Mesothelial cell of epicardium (in vitro differentiated cells): ENCODE measurements at places on chromosomes 6 and 20. TPM values are rescaled to one million over a fixed set of nuclear protein-coding genes. Genes with fewer than 3 reads are reported as not detected.
A peak's percentile ranks its signal among the peaks of the same experiment; 100 is the strongest.

The TBXT gene
- total RNA-seq, result not detected in 3 replicates

The POM121L2 gene
- 0.07 TPM in 1 of 3 replicates, not detected in the others for total RNA-seq

The CYP24A1 gene
- total RNA-seq, result 21.3 to 25.3 TPM (median 23.6 TPM) in 3 replicates

The TTK gene
- 12.0 to 13.5 TPM (median 12.1 TPM) in 3 replicates for total RNA-seq

The SEMG1 gene
- not detected in 3 replicates for total RNA-seq

The ZNF512B gene
- total RNA-seq, result 60.0 to 62.0 TPM (median 61.0 TPM) in 3 replicates

The FAM217A gene
- total RNA-seq, result not detected in 3 replicates

DNA sequence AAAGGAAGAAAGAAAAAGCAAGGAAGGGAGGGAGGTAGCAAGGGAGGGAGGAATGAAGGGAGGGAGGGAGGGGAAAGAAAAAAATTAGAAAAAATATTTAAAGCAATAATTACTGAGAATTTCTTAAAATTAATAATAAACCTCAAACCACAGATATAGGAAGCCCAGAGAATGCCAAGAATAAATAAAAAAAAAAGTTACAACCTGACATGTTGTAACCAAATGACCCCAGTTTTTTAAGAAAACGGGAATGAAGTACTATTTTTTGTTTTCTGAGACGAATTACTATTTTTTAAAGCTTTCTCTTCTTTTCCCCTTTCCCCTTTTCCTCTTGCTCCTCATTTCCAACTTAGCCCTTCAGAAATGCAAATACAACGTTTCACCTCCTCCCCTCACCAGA is 16.7 kb downstream of the SLC17A1 start:
- H3K4me1 ChIP-seq, result no peaks in the 10 kb centered on the region
- no peak overlapping the region for H3K27ac ChIP-seq
- DNase-seq, result no peak
- H3K27me3 ChIP-seq, result peaks cover 24% of the 10 kb centered on the region
- H3K4me3 ChIP-seq, result no peak overlapping the region
- H3K36me3 ChIP-seq, result no peaks in the 10 kb centered on the region

- H3K4me3 ChIP-seq, result no peak overlapping the region
- peaks cover 46% of the 10 kb centered on the region for H3K4me1 ChIP-seq
- no peak overlapping the region for H3K27ac ChIP-seq
Observed at GRCh38 chr6:41464019-41464418, 82.2 kb upstream of the FOXP4 start.

The CCN6 gene
- total RNA-seq, result not detected in 3 replicates

DNA sequence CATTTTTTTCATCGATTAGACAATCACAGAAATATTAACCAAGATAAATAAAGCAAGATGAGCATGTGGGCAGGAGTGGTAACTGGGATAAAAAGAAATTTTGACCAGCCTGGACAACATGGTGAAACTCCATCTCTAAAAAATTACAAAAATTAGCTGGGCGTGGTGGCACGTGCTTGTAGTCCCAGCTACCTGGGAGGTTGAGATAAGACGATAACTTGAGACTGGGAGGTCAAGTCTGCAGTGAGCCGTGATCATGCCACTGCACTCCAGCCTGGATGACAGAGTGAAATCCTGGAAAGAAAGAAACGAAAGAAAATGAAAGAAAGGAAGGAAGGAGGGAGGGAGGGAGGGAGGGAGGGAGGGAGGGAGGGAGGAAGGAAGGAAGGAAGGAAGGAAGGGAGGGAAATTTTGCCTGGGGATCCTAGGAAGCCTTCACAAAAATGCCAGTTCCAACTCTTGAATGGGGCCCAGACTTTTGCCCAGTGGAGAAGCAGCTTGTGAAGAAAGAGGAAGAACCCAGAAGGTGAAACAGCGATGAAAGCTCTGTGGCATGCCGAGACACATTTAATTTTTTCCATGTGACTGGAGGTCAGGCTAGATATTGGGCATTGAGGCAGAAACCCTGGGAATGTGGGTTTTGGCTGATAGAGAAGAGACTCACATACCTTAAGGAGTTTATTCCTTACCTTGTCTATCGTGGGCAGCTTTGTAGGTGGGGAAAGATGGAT is 20.3 kb downstream of the CCDC170 start:
- no peaks in the 10 kb centered on the region for H3K27me3 ChIP-seq
- no peaks in the 10 kb centered on the region for H3K4me1 ChIP-seq

DNA sequence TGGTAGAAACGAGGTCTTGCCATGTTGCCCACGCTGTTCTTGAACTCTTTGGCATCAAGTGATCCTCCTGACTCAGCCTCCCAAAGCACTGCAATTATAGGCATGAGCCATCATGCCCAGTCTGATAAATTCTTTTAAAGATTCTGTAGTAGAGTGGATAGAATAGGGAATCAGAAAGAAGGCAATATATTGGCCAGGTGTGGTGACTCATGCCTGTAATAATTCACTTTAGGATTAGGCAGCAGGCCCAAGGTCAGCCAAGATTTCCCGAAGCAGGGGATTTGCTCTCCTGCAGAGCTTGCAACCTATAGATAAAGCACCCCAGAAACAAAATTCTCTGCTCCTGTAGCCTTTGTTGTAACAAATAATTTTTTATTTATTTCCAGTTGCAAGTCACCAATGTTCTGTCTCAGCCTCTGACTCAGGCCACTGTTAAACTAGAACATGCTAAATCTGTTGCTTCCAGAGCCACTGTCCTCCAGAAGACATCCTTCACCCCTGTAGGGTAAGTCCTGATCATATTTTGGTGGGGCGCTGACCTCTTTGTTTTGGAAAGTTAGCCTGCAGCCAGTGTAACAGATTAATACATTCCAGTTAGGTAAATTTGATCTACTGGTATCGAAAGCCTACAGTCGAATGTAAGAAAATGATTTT is 30.4 kb upstream of the MROH8 start:
- no peak for DNase-seq
- H3K27me3 ChIP-seq, result no peaks in the 10 kb centered on the region
- peaks cover 2% of the 10 kb centered on the region for H3K4me1 ChIP-seq
- H3K4me3 ChIP-seq, result no peak overlapping the region
- peaks cover 44% of the 10 kb centered on the region for H3K36me3 ChIP-seq

DNA sequence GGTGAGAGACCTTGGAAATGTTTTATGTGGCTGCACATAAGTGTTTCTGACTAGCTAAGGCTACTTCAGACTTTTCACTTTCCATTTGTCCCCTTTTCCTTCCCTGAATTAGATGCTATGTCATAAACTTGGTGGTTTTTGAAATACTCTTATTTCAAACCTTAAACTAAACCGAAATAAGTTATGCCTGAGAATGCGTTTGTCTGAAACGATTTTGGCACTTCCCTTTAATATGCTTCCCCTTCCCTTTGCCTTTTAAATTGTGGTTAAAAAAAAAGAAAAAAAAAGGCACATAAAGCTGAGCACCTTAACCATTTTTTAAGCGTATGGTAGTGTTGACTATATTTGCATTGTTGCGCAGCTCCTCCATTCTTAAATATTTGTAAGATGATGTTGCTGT is 14.3 kb downstream of the ZNF451 start:
- no peak overlapping the region for H3K27ac ChIP-seq
- no peak overlapping the region for H3K4me3 ChIP-seq
- peaks cover 56% of the 10 kb centered on the region for H3K36me3 ChIP-seq
- H3K27me3 ChIP-seq, result no peaks in the 10 kb centered on the region
- no peaks in the 10 kb centered on the region for H3K4me1 ChIP-seq

DNA sequence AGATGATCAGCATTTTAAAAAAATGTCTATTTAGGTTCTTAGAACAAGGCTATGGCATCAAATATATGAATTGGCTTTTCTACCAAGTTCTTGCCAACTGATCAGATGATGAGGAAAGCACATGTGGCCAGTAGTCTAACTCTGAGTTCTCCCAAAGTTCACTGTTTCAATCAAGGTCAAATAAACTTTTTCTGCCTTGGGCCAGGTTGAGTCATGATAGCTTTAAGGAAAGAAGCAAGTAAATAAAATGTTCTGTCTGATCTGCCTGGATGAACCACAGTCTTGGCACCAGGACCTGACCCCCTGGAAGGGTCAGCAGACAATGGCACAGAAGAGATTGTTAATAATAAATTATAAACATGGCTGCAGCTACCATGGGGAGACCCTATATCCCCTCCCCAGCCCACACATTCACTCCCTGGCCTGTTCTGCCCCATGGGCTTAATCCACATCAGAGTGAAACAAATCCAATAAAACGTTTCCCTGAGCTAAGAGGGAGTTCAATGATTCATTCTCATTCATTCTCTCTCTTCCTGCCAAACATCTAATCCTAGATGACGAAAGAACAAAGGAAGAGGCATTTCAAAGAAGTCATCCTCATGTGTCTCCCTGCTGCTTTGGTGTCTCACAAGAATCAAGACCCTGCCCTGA is 661.6 kb downstream of the DHX35 start:
- DNase-seq, result no peak
- no peaks in the 10 kb centered on the region for H3K36me3 ChIP-seq
- H3K27ac ChIP-seq, result no peak overlapping the region
- H3K27me3 ChIP-seq, result peaks cover 2% of the 10 kb centered on the region
- no peak overlapping the region for H3K4me3 ChIP-seq

GRCh38 chr6:144149558-144149893 is 791 bp upstream of the STX11 start:
- H3K27ac ChIP-seq, result peak overlapping the region; percentile 7
- no peak for DNase-seq
- H3K27me3 ChIP-seq, result peaks cover 51% of the 10 kb centered on the region
- peak overlapping the region; percentile 83 for H3K4me3 ChIP-seq
- peaks cover 13% of the 10 kb centered on the region for H3K4me1 ChIP-seq

DNA sequence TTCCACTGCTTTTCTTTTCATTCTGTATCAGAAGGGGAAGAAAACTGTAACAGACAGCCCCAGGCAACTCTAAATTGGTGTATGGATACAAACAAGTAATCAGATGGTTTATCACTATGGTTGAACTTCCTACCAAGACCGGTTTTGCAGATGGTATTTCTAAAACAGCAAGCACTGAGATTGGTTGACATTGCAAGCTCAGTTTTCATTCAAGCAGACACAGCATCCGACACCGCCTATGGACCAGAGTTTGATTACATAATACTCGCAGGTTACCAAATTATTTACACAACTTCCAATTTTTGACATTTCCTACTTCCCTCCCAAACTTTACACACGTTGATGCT is 209.9 kb downstream of the ALDH8A1 start:
- peak overlapping the region; percentile 87 for H3K27ac ChIP-seq
- no peaks in the 10 kb centered on the region for H3K27me3 ChIP-seq
- no peaks in the 10 kb centered on the region for H3K36me3 ChIP-seq
- peaks cover 64% of the 10 kb centered on the region for H3K4me1 ChIP-seq
- no peak for DNase-seq

DNA sequence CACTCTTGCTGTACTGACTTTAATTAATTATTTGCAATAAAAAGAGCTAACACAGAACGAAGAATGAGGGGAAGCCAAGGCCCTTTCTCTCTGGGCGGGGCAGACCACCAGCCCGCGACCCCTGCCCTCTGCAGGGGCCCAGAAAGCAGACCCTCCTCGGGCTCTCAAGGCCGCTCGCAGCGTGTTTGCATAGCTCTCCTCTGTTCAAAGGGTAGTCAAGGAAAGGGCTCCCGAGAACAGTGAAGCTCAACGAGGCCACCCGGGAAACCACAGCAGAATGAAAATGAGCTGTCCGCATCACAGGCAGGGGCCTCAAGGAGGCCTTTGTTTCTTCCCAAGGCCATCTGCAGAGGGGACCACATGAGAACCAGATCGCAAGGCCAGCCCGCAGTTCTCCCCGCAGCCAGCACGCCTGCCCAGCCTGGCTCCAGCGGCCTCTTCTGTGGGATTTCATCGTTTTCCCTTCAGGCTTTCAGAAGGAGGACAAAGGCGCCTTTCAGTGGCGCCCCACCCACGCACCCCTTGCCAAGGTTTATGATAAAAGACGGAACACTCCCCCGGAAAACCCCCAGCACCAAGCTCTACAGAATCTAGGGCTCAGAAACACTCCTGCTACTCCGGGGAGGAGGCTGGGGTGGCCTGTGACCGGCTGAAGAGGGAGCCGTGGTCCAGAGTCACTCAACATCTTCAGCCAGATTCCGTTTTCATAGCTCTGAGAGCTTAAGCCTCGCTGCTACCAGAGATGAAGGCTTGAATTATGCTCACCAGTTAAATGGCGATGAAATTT is 25.3 kb downstream of the ACSS1 start:
- DNase-seq, result no peak
- H3K27ac ChIP-seq, result peak overlapping the region; percentile 71
- H3K4me3 ChIP-seq, result no peak overlapping the region
- H3K4me1 ChIP-seq, result peaks cover 50% of the 10 kb centered on the region
- peaks cover 12% of the 10 kb centered on the region for H3K27me3 ChIP-seq

GRCh38 chr6:136566007-136566487 is 15.8 kb upstream of the MAP7 start:
- no peak overlapping the region for H3K4me3 ChIP-seq
- no peak for DNase-seq
- peaks cover 20% of the 10 kb centered on the region for H3K36me3 ChIP-seq
- H3K27me3 ChIP-seq, result no peaks in the 10 kb centered on the region
- H3K4me1 ChIP-seq, result peaks cover 8% of the 10 kb centered on the region
- no peak overlapping the region for H3K27ac ChIP-seq

GRCh38 chr6:35237476-35237875 is 22.1 kb upstream of the ZNF76 start:
- DNase-seq, result no peak
- peaks cover 35% of the 10 kb centered on the region for H3K4me1 ChIP-seq
- H3K4me3 ChIP-seq, result no peak overlapping the region
- H3K27ac ChIP-seq, result peak overlapping the region; percentile 77

The PDYN gene
- not detected in 3 replicates for total RNA-seq

GRCh38 chr20:18287915-18288748 is at the start of gene ZNF133:
ZNF133 (plus strand) TSS chr20:18288527; CDS start chr20:18305687, 17,160 bp downstream.
- peak within 1 kb of the TSS; percentile 100 for H3K27ac ChIP-seq
- H3K27me3 ChIP-seq, result peaks cover 16% of the 10 kb centered on the region
- peaks cover 20% of the 10 kb centered on the region for H3K4me1 ChIP-seq

The MDN1 gene
- 43.4 to 52.0 TPM (median 47.1 TPM) in 3 replicates for total RNA-seq

GRCh38 chr6:110211753-110212152 is 31.5 kb downstream of the CDC40 start:
- no peak overlapping the region for H3K27ac ChIP-seq
- no peak overlapping the region for H3K4me3 ChIP-seq
- peaks cover 41% of the 10 kb centered on the region for H3K36me3 ChIP-seq
- peaks cover 4% of the 10 kb centered on the region for H3K4me1 ChIP-seq
- no peak for DNase-seq
- no peaks in the 10 kb centered on the region for H3K27me3 ChIP-seq

The ANKEF1 gene
- total RNA-seq, result 3.9 to 4.8 TPM (median 4.5 TPM) in 3 replicates

The IMPG1 gene
- total RNA-seq, result not detected in 3 replicates

GRCh38 chr6:116531675-116532570 is 13.6 kb downstream of the TRAPPC3L start:
- no peak for DNase-seq
- H3K4me1 ChIP-seq, result peaks cover 58% of the 10 kb centered on the region
- H3K27me3 ChIP-seq, result no peaks in the 10 kb centered on the region
- H3K27ac ChIP-seq, result no peak overlapping the region

DNA sequence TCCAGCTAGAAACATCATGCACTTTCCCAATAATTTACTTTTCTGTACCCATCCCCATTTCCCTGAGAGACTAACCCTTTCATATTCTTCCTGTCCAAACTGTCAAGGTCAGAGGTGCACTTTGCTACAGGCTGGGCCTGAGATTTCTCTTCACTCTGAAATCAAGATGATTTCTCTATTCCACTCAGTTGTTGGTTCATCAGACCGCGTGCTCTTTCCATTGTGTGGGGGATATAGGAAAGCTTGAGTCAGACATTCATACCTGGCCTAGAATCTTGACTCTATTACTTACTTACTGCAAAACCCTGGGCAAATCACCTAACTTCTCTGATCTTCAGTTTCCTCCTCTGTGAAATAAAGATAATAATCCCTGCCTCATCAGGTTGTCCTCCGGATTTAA is 4.7 kb upstream of the ZDHHC14 start:
- no peaks in the 10 kb centered on the region for H3K36me3 ChIP-seq
- H3K27me3 ChIP-seq, result no peaks in the 10 kb centered on the region
- DNase-seq, result no peak
- H3K4me1 ChIP-seq, result peaks cover 7% of the 10 kb centered on the region
